Stimulated activated CD4-positive, alpha-beta T cell treated with anti-CD3 and anti-CD28 coated beads, Interleukin-1b, Interleukin-23, amount 100 ng/mL, for 1 hour (primary cell): ENCODE measurements at places on chromosomes 16 and 17.

DNA sequence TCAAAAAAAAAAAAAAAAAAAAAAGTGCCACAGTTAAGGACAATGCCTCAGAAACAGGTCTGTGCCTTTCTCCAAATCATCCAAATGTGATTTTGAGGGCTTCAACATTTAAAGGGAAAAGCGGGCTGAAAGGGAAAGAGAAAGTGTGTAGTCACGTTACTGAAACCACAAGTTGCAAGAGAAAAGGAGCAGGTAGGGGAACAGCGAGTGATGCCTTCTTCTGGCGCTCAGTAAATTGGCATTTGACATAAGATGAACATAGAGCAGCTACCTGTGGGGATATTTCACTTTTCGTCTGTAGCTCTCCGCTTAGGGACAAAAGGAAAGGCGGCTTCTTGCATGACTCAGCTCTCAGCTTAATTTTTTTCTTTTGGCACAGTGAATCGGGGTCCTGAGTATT, 11.1 kb downstream of the CMTM2 start:
- no peak for DNase-seq

DNA sequence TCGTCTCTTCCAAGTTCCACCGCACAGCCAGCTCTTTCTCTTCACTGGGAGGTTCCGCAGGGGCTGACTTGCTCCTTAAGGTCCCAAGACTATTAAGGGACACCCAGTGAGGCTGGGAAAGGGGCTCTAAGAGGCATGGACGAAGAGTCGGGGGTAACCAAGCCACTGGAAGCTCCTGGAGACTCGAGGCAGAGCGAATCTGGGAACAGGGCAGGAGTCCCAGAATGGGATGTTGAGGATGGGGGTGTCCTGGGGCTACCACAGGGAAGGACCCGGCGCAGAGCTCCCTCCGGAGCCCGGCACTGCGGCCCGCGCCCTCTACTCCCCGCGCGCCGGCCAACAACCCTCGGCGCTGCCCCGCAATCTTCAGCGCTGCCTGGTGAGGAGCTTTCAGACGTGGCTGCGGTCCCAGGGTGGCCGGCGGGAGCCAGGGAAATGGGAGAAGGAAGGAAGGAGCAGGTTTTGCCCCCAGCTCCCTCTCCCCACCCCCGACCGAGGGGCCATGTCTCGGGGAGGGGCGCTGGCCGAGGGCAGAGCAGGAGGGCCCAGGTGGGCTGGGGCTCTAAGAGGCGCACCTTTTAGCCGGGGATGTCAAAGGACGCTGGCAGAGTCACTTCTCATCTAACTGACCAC, 581 bp downstream of the CHST5 start:
- no peak for DNase-seq

DNA sequence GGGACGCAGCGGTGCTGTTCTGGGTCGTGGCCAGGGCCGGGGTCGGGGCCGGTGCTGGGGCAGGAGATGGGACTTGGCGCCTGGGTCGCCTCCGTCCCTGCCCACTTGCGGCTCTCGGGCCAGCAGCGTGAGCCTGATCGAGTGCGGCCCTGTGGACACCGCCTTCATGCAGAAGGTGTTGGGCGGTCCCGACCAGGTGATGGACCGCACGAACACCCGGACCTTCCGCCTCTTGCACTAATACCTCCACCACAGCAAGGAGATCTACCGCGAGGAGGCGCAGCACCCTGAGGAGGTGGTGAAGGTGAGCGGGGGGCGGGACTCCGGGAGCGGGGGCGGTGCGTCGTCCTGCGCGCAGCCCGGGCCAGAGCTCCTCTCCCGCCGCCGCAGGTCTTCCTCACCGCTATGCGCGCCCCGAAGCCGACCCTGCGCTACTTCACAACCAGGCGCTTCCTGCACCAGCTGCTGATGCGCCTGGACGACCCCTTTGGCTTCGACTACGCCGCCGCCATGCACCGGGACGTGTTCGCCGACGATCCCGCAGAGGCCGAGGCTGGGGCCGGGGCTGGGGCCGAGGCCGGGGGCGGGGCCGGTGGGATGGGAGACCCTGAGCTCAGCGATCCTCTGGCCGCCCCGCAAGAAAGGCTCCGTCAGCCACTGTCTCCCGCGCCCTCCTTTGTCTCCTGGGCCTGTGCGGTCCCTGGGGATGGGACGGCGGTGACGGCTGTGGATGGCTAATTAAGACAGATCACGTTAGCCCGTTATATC, 4.5 kb upstream of the HSD17B1 start:
- no peak for DNase-seq

- DNase-seq = no peak
Observed at GRCh38 chr16:51657848-51658247, 506.8 kb upstream of the SALL1 start.

GRCh38 chr16:81142864-81143263, 46.7 kb upstream of the GCSH start:
- no peak for DNase-seq

DNA sequence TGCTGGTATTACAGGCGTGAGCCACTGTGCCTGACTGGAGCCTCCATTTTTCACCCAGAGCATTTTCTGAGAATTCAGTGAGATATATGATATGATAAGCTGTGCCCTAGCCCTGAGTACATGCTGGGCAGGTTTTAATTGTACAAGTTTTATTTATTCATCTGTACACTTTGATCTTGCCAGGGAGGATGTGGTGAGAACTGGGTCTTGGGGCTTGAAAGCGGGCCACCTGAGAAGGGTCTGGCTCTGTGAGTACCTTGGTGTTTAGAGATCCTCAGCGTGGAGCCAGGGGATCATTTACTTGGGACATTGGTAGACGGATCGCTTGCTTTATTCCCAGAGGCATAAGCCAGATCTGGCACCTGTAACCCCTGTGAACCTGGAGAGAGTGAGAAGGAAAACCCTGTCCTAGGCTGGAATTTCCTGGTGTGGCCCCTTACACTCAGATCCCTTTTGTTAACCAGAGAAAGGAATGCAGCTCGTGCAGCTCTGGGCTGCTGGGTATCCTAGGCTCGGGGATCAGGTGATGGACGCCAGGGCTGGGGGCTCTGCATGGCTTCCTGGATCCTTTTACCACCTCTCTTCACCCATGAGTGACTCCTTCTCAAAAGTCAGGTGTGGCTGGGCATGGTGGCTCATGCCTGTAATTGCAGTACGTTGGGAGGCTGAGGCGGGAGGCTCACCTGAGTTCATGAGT, 91.9 kb downstream of the ABCC1 start:
- DNase-seq = no peak

- DNase-seq = no peak
Observed at GRCh38 chr17:82134101-82134500, 36.1 kb upstream of the FASN start.

GRCh38 chr17:79008666-79009387, 737 bp downstream of the CANT1 start:
- no peak for DNase-seq

- DNase-seq = no peak
Observed at GRCh38 chr16:66454751-66455150, 27.7 kb downstream of the BEAN1 start.

GRCh38 chr17:66123163-66123562, 68.8 kb downstream of the CEP112 start:
- no peak for DNase-seq

DNA sequence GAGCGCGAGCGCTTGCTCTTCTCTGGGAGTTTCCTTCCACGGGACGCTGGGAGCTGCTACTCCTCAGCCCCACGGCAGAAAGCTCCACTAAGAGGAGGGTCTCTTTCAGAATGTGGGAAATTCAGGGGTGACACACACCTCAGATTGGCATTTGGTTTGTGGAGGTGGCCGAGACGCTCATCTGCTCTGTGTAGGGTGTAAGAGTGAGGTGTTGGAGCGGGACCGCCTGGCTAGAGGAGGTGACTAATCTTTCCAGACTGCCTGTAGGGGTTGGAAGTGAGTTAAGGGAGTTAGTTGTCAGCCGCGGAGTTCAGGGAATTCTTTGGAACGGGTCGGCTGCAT, 735 bp downstream of the PSMD11 start:
- DNase-seq = no peak

- no peak for DNase-seq
Observed at GRCh38 chr17:39739885-39740356, 2.2 kb downstream of the GRB7 start.

DNA sequence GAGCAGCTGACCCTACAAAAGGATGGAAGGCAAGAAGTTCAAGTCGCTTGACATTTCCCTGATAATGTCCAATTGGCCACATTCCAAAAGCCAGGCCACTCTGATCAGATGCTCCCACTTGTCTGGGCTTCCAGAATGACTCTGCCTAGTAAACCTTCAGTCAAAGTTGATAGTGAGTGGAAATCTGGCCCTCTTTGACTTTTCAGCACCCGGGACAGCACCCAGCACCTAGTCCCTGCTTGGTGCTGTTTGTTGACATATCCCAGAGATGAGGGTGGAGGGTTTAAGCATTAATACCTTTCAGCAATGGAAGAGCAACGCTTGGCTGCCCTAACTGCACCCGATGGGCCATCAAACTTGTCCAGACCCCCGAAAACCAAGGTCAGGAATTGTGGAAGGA, 131.3 kb downstream of the AIPL1 start:
- DNase-seq = no peak

GRCh38 chr16:21647562-21648164, 4.7 kb downstream of the IGSF6 start:
- DNase-seq = no peak

DNA sequence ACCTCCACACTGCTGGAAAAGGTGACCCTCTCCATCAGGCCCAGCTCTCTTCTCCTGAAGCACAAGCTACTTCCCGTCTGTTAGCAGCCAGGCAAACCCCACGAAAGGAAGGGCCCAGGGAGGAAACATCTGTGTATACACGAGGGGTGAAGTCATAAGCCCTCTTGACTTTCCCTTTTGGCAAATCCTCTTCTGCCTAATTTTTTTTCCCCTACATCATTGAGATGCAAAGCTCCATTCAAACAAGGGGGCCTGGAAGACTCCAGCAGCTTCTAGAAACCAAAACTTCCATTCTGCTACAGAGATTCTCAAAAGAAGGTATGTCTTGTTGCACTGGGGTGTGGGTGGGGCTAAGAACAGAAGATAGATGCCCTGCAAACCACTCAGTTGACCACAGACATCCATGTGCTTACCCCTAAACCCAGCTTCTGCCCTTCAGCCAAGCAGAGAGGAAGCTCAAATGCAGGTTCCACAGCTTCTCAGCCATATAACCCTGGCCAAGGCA, 145.6 kb upstream of the RCVRN start:
- DNase-seq = no peak

DNA sequence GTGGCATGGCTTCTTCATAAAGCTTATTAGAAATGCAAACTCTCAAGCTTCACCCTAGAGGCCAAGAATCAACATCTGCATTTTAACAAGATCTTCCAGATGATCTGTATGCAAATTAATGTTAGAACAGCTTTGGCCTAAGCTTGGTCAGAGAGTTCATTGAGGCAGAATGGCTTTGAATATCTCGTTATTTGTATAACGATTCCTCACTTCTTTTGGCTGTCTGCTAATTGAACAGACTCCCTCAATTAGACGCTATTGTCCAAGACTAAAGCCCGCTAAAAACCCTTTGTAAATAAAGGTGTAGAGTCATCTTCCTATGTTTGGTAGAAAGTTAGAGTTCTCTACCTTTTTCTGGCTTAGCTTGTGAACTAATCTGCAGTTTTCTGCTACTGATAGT, 1453.7 kb downstream of the CDH8 start:
- DNase-seq = no peak
